ENCODE measurements at places on chromosomes 12 and 14.
A peak's percentile ranks its signal among the peaks of the same experiment; 100 is the strongest.

GRCh38 chr12:55642267-55642666, 5.6 kb downstream of the OR10P1 start:
- DNase-seq = no peak

- peak; percentile 33 for DNase-seq
These were observed 42.1 kb downstream of the ELK3 start for GRCh38 chr12:96236221-96236822.

DNA sequence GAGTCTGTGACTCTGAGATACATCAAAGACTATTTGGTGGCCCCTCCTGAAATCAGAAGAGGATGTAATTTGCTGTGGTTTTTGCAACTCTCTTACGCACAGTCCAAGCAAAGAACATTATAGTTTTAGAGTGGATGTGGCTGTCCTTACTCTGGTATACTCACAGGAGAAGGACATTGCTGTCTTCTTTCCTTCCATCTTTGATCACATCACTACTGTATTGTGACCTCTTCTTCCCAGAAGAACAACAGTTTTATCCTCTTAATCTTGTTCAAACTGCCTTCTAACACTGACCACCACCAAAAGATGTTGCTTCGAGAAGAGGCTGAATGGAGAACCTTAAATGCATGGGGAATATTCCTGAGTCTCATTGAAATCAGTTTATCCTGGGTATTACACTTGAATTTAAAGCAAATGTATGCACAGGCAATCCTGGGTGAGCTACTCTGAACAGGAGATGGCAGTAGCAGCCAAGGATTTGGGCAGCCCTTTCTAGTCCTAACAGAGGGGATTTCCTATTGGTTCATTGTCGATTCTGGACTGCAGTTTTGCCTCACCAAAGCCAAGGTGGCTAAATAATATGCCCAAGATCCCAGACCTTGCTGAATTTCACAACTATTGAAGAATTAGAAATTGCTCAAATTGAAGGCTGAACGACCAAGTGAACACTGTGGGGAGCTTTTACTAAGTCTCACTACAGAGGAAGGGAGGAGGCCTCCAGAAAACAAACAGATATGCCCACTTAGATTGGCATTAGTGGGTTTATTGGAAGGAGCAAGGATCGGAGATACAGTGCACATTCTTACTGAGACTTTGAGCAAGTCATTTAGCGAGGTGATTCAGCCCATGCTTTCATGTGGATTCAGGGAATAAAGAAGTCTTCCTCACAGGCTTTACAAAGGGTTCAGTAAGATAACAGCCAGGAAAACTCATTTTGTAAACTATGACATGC, 282.8 kb downstream of the PAWR start:
- DNase-seq = no peak

DNA sequence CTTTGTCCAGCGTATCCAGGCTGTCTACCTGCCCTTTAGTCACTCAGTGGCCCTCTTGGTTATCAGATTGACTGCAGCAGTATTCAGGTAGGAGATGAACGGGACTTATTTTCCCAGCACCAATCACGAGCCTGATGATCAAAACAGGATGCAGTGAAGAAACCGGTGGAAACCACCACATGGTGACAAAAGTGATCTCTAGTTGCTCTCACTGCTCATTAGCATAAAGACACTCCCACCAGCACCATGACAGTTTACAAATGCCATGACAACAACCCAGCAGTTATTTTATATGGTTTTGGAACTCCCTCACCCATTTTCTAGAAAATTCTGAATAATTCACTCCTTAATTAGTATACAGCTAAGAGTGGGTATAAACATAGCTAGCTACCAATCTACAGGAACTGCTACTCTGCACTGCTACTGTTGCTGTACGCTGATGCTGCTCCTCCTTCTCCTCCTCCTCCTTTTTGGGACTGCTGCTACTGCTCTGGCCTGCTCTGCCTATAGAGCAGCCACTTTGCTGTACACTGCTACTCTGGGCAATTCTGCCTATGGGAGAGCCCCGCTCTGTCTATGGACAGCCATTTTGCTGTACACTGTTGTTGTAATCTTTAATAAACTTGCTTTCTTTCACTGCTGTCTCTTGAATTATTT, 142.5 kb upstream of the SSTR1 start:
- DNase-seq = peak; percentile 87

All from naive thymus-derived CD8-positive, alpha-beta T cell (primary cell).